DMS53 (cell line): ENCODE measurements at places on chromosomes 3 and 15.

DNA sequence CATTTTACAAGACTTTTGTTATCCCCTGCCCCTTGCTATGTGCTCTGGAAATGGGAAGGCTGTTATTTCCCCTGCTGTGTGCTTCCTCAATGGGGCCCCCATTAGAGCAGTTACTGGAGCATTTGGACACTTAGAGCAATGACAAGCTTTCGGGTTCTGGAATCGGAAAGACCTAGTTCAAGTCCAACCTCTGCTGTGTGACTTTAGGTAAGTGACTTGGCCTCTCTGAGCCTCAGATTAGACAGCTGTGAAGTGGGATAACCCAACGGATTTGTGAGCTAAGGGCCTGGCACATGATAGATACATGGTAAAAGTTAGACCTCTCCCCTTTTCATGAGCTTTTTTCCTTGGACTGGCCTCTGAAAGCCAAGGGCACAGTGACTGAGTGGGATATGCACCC lies 84.0 kb upstream of the SEC13 start:
- no peak for DNase-seq

GRCh38 chr3:179166561-179167201 lies 18.5 kb downstream of the PIK3CA start:
- DNase-seq = peak; percentile 3

DNA sequence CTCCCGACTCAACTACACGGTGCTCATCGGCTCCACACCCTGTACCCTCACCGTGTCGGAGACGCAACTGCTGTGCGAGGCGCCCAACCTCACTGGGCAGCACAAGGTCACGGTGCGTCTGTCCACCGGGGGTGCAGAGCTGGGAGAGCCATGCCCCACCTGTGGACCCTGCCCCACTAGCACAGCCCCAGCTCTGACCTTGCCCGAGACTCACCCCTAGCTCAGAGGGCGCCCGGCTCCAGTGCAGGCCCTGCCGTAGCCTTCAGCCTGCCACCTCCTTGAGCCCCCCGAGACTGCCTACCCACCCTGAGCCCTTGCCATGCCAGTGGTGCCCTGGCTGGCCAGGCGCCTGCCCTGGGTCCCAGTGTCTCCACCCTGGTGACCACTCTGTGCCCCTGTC lies 34.9 kb downstream of the PLXNA1 start:
- no peak for DNase-seq

DNA sequence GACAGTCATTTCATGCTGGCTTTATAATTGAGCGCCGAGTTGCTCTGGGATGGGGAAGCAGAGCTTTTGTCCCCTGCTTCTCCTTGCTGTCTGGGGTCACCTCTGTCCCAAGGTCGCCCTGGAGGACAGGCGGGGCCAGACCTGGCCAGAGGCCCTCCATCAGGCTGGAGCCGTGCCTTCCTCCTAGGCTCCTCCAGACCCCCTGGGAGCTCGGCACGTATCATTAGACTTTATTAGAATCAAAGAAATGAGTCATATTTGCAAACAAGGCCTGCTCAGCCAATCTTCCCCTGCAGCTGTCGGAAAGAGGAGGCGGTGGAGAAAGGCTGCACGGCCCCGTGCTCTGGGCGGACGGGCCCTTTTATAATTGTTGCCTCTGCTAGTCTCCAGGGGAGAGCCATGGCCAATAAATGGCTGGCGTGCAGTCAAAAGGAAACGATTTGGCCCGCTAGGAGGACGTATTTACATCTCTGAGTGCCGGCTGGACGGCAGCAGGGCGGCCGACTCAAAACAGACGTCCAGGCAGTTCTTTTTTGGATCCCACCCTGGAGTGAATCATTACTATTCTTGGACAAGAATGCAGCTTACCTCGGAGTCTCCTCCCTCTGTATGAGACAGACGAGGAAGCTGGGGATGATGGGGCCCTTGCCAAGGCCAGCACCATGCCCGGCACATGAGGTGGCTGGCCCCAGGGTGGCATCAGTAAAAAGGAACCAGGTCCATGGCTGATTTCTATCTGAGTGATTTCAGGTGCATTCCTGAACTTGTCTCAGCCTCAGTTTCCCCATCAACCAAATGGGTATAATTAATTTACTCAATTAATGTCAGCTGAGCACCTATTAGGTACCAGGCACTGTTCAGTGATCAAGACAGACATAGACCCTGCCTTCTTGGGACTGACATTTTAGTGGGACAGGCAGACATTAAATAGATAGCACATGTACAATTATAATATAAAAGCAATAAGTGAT lies 50.6 kb downstream of the SLC6A6 start:
- peak; percentile 83 for DNase-seq

DNA sequence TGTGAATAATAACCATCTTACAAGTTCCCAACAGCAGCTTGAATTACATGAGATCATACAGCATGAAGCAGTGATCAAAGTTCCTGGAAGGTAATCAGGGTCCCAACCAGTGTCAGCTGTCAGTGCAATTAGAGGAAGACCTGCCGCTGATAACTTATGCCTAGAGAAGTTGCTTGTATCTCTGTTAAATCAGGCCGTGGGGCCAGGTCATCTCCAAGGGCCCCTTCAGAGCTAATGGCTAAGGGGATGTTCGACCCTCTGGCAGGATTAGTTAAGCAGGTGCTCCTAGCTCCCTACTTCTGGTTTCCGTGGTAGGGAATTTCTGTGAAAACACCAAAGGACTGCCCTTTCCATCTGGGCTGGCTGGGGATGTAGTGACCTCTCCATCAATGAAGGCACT lies 251.0 kb downstream of the FAM43A start:
- DNase-seq = no peak

DNA sequence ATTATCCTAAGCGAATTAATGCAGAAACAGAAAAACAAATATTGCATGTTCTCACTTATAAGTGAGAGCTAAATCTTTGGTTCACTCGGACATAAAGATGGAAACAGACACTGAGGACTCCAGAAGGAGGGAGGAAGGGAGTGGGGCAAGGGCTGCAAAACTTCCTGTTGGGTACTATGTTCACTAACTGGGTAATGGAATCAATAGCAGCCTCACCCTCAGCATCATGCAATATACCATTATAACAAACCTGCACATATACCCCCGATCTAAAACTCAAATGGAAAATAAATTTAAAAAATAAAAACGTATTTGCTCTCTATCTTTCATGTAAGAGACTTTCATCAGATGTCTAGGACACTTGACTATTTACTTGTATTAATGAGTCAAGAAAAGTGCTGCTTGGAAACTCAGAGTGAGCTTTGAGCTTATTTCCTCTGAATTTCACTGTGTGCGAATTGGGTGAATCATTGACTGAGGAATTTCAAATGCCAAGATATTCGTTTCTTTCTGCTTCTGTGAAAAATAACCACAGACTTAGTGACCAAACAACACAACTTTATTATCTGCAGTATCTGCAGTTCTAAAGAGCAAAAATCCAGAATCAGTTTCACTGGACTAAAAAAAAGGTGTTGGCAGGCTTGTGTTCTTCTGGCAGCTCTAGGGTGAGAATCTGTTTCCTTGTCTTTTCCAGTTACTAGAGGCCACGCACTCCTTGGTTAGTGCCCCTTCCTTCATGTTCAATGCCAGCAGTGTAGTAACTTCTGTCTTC lies 18.4 kb downstream of the TM4SF18 start:
- no peak for DNase-seq

DNA sequence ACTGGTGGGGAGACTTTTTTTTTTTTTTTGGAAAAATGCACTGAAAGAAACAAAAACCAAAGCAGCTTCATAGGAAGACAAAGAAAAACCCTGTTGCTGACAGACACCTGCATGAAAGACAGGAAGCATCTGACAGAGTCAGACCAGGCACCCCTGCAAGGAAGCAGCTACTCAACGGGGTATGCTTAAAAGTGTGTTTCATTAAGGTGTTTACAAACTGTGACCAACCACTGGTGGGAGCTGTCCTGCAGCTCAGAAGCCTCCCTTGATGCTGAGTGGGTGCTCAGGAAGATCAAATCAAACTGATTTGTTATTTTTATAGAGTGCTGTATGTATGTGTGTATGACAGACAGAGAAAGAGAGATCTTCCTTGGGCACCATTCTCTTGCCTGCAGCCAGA lies 34.7 kb upstream of the AGBL1 start:
- DNase-seq = no peak

- no peak for DNase-seq
These were observed 79.1 kb downstream of the FOXP1 start for GRCh38 chr3:71504250-71505036.

DNA sequence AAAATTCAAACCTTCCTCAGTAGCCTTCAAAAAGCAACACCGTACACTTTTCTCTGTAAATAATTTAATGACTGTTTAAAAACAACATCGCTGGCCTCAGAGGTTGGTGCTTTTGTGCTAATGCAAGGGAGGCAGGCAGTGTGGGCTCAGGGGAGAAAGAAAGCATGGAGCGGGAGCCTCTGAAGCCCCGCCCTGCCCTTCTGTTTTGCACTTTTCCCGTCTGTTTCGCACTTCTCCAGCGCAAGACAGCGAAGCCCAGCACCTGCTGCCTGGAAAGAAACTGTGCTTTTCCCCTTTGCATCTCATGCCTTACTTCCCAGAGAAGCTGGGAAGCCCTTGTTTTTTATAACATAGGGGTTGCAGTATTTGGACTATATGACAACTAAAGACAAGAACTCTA lies 23.1 kb downstream of the TRPM1 start:
- no peak for DNase-seq

DNA sequence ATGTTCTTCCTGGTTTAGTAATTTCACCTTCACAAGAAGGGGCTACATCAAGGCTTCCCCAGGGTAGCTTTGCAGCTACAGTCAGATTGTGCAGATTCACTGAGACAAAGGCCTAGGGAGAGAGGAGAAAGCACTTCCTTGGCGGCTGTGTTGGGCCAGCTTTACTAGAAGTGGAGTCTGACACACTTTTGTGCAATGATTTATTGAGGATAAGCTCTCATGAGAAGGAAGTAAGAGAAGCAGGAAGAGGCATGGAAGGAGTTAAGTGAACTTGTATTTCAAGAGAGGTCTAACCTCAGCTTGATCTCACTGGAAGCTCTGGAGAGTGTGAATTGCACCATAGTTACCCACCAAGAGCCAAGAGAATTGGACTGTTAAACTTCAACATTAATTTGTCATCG lies 78.9 kb downstream of the TGFBR2 start:
- no peak for DNase-seq

- peak; percentile 7 for DNase-seq
These were observed 11.4 kb downstream of the CD86 start for GRCh38 chr3:122066331-122067213.

DNA sequence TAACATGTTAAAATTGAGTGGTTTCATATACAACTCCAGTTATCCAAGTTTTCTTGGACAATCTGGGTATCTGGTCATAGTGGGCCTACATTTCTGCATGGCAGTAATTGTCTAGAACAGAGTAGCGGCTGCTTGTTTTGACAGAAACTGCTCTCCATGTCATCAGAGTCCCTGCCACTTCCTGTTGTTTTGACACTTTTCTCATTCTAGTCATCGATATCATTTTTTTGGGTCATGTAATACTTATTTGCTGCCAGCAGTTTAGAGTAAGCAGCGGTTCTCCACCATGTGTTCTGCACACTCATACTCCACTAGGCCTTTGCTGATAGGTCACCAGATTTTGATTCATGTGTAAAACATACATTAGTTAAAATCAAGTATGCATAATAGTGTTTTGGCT lies 81.5 kb downstream of the SLC25A26 start:
- no peak for DNase-seq

- DNase-seq = no peak
These were observed 230.8 kb upstream of the TBC1D5 start for GRCh38 chr3:17972959-17973906.

DNA sequence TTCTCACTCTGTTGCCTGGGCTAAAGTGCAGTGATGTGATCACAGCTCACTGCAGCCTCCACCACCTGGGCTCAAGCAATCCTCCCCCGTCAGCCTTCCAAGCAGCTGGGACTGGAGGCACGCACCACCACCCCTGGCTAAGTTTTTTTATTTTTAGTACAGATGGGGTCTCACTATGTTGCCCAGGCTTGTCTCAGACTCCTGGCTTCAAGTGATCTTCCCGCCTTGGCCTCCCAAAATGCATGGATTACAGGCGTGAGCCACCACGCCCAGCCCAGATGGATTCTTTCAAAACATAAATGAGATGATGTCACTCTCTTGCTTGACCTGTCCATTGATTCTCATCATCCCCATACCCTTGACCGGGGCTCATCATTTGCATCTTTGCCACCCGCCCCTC lies 72.6 kb upstream of the SLC6A6 start:
- no peak for DNase-seq

GRCh38 chr3:188950832-188951489 lies 220.8 kb upstream of the TPRG1 start:
- DNase-seq = peak; percentile 72

DNA sequence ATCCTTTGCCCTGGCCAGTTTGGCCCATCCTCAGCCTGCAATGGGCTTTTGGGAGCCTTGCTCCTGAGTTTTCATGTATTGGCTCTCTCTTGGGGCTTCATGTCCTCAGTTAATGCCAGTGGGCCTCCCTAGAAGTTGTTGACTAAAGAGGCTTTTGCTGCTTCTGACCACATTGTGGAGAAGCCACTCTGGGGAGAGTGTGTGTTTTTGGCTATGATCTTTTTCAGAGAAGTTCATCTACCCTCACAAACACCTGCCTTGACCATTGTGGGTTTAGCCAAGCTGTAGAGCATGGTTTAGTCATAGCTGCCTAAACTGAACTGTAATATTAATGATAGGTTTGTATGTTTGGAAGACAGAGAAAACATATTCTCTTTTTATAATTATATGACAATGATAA lies 6.0 kb downstream of the MRAS start:
- DNase-seq = no peak

DNA sequence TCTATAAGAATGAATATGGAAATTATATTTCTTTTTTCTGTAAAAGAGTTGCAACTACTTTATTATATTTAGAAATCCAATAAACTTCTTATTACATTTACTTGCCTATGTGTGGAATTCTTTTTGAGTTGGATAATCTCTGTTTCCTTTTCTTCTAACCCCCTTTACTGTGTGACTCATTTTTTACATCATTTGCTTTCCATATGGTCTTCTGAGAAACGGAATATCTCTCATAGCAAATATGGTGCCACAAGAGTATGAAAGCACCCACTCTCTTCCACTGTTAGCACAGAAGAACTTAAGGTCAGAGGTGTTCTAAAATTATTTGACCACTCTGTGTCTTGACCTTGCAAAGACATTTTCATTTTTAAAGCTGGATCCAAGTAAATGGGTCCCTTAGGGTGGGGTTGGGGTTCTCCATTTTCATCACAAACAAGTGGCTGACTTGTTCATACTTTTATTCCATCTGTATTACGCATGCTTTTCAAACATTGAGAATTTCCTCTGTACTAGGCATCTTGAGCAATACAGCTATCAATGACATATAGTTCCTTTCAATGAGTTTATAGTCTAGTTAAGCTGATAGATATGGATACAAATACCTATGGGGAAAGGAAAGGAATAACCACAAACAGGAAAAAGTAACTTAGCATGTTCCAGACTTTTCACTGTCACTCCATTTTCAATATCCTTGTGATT lies 281.1 kb upstream of the TPRG1 start:
- no peak for DNase-seq

DNA sequence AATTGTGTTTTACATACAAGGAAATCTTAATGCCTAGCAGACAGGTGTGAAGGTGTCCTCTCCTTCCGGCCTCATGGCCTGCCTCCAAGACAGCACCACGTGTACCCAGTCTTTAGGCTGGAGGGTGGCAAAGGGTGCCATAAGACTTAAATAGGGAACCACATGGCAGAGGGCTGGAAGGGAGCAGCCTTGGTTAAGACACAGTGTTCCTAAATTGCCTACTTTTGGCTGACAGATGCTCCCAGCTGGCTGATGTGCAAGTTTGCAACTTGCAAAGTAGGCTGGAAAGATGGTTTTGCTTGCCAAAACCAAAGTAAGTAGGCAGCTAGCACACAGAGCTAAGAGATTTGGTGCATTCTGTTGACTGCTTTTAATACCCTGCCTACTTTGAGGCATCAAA lies 45.2 kb downstream of the CCNB2 start:
- DNase-seq = no peak
